Fibroblast of skin of left biceps (primary cell): ENCODE measurements at places on chromosomes 12 and 14.

DNA sequence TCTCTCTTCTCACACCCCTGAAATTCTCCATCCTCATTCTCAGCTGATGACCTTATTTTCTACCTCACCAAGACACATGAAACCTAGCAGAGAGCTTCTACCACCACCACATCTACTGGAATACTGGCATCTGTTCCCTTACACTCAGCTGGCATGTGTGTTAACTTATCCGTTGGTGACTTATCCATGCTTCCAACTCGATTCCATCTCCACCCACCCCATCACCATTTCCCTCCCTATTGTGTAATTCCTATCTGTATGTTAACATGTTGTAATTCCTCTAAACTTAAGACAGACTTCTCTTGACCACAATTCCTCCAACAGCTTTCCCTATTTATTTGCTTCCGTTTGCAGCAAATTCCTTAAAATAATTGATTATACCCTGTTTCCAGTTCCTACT lies 15.4 kb downstream of the C1S start:
- DNase-seq: peak; percentile 52

DNA sequence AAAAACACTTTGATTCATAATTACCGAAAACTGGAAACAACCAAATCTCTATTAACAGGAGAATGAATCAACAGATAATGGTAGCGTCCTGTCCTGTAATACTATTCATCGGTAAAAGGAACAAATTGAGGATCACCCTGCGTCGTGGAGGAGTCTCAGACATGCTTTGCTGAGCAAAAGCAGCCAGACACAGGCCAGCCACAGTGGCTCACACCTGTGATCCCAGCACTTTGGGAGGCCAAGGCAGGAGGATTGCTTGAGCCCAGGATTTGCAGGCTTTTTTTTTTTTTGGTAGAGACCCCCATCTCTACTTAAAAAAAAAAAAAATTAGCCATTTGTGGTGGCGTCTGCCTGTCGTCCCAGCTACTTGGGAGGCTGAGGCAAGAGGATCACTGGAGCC lies 34.1 kb upstream of the MMP17 start:
- DNase-seq: no peak

DNA sequence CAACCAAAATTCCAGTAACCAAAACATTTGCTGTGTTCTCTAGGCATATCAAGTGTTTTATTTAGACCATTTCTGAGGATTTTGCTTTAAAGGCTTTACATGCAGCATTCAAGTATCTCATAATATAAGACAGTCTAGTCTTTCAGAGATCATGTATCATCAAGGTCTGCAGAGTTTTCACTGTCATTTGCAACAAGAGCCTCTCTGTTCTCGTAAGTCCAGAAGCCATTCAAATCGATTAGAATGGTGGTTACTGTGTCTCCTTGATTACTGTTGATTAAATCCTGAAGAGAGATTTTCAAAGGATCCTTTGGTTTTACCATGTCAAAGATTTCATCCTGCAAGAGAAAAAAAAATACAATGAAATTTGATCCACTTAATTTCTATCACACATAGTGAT lies 36.3 kb downstream of the PPP2R3C start:
- DNase-seq: no peak

- no peak for DNase-seq
Measured at GRCh38 chr12:32183650-32184049, 77.0 kb downstream of the BICD1 start.

GRCh38 chr14:60102389-60102788 lies 10.7 kb downstream of the PCNX4 start:
- peak; percentile 90 for DNase-seq

DNA sequence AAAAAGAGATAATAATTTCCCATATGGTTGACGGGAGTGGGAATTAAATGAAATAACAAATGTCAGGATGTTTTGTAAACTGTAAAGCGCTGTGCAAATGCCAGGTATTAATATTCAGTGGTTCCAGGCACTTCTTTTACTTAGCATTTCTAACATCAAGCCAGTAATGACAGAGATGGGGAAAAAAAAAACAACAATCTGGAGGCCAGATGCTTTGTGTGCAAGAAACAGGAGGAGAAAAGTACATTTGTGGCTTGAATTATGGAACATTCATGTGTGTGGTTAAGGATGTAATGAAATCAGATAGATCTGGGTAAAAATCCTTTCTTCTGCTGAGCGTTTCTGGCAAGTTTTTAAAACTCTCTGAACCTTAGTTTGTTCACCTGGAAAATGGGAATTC lies 509.6 kb downstream of the FUT8 start:
- peak; percentile 35 for DNase-seq

DNA sequence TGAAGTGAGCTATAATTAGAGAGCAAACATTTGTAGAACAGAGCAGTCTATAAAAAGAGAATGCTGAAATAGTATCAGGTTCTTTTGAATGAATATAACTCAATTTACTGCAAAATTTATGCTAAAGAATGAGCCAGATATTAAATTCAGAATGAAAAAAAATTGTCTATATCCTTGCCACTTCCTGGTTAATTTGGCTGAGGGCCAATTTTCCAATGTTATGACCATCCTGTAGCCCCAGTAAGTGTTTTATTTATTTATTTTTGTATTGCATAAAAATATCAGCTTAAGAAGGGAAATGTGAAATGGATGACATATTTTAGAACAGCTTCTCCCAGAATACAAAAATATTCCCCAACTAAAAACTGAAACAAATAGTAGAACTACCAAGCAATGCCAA lies 263.4 kb downstream of the SOX5 start:
- DNase-seq: no peak

- DNase-seq: no peak
Measured at GRCh38 chr14:104573930-104574329, 5.6 kb upstream of the C14orf180 start.
